Activated naive CD8-positive, alpha-beta T cell treated with anti-CD3 and anti-CD28 coated beads, Interleukin-2, amount 10 ng/mL, durations not matched to agents 7 days and 5 days (primary cell): ENCODE measurements at places on chromosomes 3 and 15. TPM values are rescaled to one million over a fixed set of nuclear protein-coding genes. Genes with fewer than 3 reads are reported as not detected.
A peak's percentile ranks its signal among the peaks of the same experiment; 100 is the strongest.

- no peaks in the 10 kb centered on the region for H3K36me3 ChIP-seq
- peaks cover 5% of the 10 kb centered on the region for H3K4me1 ChIP-seq
- no peaks in the 10 kb centered on the region for H3K27me3 ChIP-seq
These were observed 10.6 kb downstream of the MELTF start for GRCh38 chr3:197019021-197019420.

GRCh38 chr15:101458158-101458900 lies 31.2 kb downstream of the PCSK6 start:
- no peak overlapping the region for H3K4me3 ChIP-seq
- H3K27ac ChIP-seq = no peak overlapping the region
- peaks cover 5% of the 10 kb centered on the region for H3K27me3 ChIP-seq
- peaks cover 23% of the 10 kb centered on the region for H3K4me1 ChIP-seq
- H3K36me3 ChIP-seq = peaks cover 4% of the 10 kb centered on the region
- no peak for DNase-seq

GRCh38 chr15:94582368-94582767 lies 351.0 kb downstream of the MCTP2 start:
- no peak overlapping the region for H3K4me3 ChIP-seq
- peaks cover 83% of the 10 kb centered on the region for H3K27me3 ChIP-seq
- peaks cover 22% of the 10 kb centered on the region for H3K4me1 ChIP-seq
- peak; percentile 39 for DNase-seq
- no peaks in the 10 kb centered on the region for H3K36me3 ChIP-seq

DNA sequence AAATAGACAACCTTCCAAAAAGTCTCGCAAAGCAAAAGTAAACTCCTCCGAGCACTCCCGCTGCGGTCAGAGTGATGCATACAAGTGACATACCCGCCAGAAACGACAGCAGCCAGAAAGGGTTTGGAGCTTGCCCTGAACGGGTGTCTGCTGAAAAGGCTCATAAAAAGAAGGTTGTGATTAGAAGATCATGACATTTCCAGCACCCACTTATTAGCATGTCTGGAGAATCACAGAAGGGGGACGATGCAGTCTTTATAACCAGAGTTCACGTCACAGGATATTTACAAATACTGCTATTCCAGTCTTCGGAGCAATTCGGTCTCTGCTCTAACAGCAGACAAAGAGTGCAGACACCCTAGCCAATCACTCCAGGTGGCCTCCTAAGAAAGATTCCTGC lies 59.1 kb upstream of the FRMD4B start:
- H3K27ac ChIP-seq = no peak overlapping the region
- H3K36me3 ChIP-seq = no peaks in the 10 kb centered on the region
- no peaks in the 10 kb centered on the region for H3K4me1 ChIP-seq
- H3K4me3 ChIP-seq = no peak overlapping the region
- H3K27me3 ChIP-seq = peaks cover 6% of the 10 kb centered on the region
- no peak for DNase-seq

The GANC gene
- 38.6 TPM for total RNA-seq
